ENCODE measurements at places on chromosomes 2 and 18.

GRCh38 chr18:47826157-47827074, 104.0 kb downstream of the SMAD2 start:
- no peak for DNase-seq

GRCh38 chr2:241953324-241953928, 83.9 kb downstream of the RTP5 start:
- no peak for DNase-seq

- no peak for DNase-seq
Observed at GRCh38 chr2:234047361-234047760, 3.1 kb upstream of the SPP2 start.

DNA sequence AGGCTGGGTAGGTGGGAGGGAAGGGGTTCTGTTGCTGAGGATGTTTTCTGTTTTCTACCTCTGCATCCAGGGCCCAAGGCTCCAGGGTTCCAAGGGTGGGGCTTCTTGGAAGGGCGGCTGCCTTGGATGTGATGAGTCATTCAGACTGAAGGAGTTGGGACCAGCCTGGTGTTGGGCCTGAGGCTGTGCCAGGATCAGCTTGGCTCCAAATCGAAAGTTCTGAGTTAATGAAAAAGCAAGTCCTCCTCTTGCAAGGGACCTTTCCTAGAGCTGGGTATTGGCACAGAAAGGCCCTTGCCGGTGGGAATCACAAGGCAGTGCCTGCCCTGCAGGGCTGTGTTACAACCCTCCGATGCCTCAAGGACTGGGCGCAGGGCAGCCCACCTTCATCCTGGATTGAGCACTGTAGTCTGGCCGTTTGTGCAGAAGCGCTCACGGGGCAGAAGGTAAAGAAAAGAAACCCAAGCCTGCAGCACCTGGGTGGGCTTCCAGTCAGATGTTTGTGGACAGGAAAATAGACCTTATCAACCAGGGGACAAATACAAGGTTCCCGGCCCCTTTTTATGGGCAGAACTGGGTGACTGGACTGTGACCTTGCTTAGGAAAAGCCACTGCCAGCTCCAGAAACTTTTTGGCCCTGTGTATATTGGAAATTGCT, 52.5 kb upstream of the MCFD2 start:
- peak; percentile 43 for DNase-seq

DNA sequence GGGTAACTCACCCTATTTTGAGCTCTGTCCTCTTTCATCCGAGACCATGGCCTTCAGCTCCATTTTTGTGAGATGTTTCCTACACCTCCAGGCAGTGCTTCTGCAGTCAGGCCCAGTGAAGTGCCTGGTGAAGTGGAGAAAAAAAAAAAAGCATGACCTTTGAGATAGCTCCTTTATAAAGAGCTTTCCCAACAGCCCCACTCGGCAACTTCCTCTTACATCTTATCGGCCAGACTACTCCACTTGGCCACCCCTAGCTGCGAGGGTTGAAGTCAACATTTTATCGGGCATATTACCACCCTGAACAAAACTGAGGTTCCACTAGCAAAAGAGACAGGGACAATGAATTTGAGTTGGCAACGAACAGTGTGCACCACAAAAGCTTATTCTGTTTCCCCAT, 124.8 kb upstream of the RNF152 start:
- DNase-seq = no peak

DNA sequence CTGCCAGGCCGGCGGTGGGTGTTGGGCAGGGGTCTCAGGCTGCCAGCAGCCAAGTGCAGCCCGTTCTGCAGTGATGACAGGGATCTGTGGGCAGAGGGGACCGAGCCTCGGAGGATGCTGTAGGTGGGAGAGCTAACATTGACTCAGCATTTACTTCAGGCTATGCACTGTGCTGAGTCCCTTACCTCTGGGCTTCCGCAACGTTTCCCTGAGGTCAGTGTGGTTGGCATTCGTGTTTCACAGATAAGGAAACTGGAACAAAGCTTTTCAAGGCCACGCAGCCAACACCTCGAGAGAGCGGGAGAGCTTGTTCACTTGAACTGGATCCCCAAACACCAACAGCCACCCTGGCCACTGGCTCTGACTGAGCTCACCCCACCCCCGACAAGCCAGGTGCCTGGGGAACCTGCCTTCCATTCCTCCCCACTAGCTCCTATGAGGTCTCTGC, 839 bp upstream of the GPR148 start:
- no peak for DNase-seq
